Activated naive CD4-positive, alpha-beta T cell treated with anti-CD3 and anti-CD28 coated beads for 36 hours (primary cell): ENCODE measurements at places on chromosomes 5 and 9. TPM values are rescaled to one million over a fixed set of nuclear protein-coding genes. Genes with fewer than 3 reads are reported as not detected.

The GNPDA1 gene
- total RNA-seq: 250 TPM

The CDH9 gene
- total RNA-seq: not detected

The DAB2IP gene
- not detected for total RNA-seq

The STC2 gene
- 27.8 TPM for total RNA-seq

The PCDHB11 gene
- total RNA-seq: not detected

The SLC6A3 gene
- not detected for total RNA-seq

DNA sequence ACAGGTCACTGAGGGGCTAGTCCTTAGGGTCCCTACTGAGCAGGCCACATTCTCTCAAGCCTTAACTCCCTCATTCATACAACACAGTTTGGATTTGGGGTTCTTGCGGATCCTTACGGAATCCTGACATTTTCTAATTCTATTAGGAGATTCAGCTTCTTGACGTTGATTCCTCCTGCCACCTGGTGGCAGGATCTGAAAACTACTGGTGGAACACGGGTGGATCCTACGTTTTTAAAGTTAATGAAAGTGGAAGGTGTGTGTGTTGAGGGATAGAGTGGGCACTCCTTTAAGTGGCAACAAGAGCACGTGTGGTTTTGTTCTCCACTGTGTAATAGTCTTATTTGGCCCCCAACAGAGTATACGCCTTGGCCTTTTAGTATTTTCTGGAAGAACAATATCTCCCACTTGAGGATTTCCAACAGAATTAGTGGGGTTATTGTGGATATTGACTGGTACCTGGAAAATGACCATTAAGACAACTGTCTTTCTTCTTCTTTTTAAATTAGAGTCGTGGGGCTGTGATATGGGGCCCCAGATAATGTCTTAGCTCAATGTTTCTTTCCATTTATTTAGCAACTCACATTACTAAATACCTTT lies 25.2 kb downstream of the SLC28A3 start:
- peak; percentile 79 for DNase-seq

GRCh38 chr5:140674211-140674610 lies 835 bp upstream of the DND1 start:
- DNase-seq: no peak

DNA sequence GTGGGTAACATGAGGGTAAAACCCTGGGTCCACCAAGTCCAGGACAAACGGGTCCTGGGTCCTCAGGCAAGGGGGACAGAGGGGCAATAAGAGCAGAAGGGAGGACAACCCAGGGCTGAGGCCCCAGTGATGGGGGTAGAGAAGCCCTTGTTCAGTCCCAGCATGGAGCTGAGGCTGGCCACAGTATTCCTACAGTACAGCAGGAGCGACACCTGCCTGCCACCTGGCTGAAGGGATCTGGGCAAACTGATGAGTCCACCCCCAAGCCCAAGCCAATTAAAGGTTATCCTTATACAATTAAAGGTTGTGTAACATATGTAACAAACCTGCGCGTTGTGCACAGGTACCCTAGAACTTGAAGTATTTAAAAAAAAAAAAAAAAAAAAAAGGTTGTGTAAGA lies 97.7 kb upstream of the LRRTM2 start:
- no peak for DNase-seq

GRCh38 chr9:137078701-137079400 lies 1.5 kb downstream of the UAP1L1 start:
- DNase-seq: no peak

DNA sequence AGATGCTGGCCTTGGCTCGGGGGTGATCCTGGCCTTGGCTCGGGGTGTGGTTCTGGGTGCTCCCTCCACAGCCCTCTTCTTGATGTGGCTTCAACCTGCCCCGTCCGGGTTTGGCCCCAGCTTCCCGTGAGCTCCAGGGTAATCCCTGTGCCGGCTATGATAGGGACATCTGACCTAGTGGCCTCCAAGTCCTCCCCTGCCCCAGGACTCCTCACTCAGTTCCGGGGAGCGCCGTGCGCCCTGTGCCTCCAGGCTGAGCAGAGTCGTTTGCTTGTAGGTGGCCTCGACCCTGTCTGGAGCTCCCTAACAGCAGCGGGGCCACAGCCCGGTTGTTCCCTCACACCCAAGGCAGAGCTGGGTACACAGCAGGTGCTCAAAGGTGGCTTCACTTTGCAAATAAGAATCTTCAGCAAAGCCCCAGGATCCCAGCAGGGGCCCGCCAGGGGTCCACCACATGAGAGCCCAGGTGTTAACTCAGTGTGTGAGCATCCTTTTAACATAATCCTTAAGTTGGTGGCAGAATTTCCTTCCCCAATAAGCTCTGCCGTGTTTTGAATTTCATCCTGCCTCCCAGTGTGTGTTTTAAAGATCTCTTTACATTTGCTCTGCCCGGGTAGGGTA lies 32.3 kb upstream of the CEP72 start:
- DNase-seq: no peak

- no peak for DNase-seq
Measured at GRCh38 chr5:52988335-52989024, 672 bp upstream of the ITGA2 start.

DNA sequence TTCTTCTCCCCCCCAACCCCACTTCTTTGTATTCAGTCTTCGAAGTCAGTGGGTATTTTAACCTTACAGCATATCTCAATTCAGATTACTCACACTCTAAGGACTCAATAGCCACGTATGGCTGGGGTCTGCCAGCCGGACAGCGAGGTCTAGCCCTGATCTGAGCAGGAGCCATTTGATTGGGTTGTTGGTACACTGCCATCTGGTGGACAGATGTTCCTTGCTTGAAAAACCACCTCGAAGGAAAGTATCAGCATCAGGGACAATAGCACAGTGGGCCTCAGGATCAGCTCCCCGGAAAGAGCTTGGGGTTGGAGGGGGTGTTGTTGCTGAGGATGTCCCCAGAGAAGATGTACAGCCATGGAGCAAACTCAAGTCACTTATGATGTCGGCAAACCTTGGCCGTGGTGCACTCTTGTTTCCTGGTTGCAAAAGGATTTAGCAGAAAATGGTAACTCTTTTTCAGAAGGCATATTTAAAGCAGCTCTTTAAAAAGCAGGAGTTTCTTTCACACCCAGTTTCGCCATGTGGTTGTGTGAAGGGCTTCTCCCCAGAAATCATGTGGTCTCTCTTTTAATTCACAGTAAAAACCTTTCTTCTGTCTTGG lies 31.7 kb upstream of the KCNMB1 start:
- DNase-seq: peak; percentile 71
